Spleen (tissue), 13 donors: ENCODE measurements at places on chromosomes 12 and 14.

DNA sequence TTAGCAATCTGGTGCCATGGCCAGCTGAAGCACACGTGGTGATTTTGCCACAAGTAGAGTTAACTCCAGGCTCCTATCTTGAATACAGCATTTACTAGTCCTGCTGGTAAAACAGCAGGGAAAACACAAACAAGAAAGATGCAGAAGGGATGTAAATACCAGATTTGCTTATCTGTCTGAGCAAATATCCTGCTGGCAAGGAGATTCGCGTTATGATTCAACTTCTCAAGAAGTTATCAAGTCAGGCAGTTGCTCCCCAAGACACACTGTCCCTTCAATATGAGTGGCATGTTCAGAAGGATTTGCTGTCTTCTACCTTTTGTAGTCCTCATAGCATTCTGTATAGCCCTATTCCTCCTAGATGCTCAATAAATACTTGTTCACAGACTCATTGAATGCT lies 171.2 kb upstream of the EGLN3 start:
- DNase-seq: no peak
- H3K36me3 ChIP-seq: no peaks in the 10 kb centered on the region
- no peak overlapping the region for H3K4me3 ChIP-seq
- H3K27me3 ChIP-seq: no peaks in the 10 kb centered on the region
- H3K4me1 ChIP-seq: no peaks in the 10 kb centered on the region

DNA sequence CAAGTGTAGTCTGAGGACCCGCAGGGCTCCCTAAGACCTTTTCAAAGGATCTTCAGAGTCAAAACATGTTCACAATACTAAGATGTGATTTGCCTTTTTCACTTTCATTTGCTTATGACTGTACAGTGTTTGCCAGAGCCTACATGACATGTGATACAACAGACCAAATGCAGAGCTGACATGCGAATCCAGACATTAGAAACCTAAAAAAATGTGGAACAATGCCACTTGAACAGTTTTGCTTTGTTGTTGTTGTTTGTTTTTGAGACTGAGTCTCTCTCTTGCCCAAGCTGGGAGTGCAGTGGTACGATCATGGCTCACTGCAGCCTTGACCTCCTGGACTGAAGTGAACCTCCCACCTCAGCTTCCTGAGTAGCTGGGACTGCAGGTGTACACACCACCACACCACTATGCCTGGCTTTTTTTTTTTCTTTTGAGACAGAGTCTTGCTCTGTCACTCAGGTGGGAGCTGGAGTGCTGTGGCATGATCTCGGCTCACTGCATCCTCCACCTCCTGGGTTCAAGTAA lies 5.3 kb upstream of the RAB35 start:
- H3K27me3 ChIP-seq: no peaks in the 10 kb centered on the region
- no peak for DNase-seq
- H3K36me3 ChIP-seq: peaks cover 7% of the 10 kb centered on the region
- H3K4me3 ChIP-seq: no peak overlapping the region

DNA sequence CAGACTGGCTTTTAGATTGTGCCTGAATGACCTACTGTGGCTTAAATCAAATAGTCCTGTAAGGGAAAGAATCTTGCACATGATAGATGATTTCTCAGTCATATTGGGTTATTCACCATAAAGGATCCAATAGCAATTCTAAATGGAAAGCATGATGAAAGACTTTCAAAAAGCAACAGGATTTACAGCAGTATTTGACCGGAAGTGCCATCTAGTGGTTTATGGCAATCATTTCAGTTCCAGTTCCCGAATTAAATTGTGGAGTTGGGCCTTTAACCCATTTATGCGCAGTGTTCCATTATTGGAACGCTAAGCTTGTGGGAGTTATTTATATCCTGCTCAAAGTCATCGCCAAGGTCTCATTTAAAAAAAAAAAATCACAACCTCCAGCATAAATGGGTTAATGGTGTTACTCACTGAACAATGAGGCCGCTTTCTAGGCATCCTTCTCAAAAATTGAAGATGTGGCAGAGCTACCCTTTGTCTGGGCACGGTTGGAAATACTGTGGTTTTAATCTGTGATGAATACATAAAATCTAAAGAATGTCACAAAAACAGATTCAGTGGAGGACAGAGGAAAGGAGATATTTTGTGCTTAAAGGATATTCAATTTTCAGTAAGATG lies 60.8 kb upstream of the REP15 start:
- no peaks in the 10 kb centered on the region for H3K36me3 ChIP-seq
- H3K4me3 ChIP-seq: no peak overlapping the region
- no peaks in the 10 kb centered on the region for H3K4me1 ChIP-seq
- H3K27ac ChIP-seq: no peak overlapping the region
- no peaks in the 10 kb centered on the region for H3K27me3 ChIP-seq
- no peak for DNase-seq

GRCh38 chr12:120592121-120593049 lies 11.2 kb upstream of the POP5 start:
- H3K4me1 ChIP-seq: no peaks in the 10 kb centered on the region
- DNase-seq: no peak
- H3K27me3 ChIP-seq: peaks cover 4% of the 10 kb centered on the region
- no peak overlapping the region for H3K27ac ChIP-seq
- no peaks in the 10 kb centered on the region for H3K36me3 ChIP-seq

GRCh38 chr12:93819050-93819491 lies 141.9 kb downstream of the CRADD start:
- no peak overlapping the region for H3K4me3 ChIP-seq
- no peaks in the 10 kb centered on the region for H3K4me1 ChIP-seq
- no peaks in the 10 kb centered on the region for H3K36me3 ChIP-seq
- DNase-seq: no peak
- peak overlapping the region; percentile 41 for H3K27ac ChIP-seq

DNA sequence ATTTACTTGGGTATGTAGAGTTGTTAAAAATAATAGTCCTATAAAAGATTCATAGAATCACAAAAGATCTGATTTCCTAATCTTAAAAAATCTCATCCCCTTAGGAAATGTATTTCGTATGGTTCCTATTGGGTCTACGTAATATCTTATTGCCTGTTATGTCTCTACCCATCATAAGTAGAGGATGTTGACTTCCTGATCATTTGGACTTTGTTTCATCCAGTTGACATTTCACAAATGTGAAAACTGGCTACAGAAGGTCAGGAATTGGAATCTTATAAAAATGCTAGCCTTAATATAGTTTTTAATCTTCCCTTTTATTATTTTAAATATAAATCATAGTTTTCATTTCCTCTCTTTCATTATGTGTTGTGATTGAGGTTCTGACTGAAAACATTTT lies 45.2 kb downstream of the TDP1 start:
- H3K4me1 ChIP-seq: no peaks in the 10 kb centered on the region
- H3K36me3 ChIP-seq: peaks cover 32% of the 10 kb centered on the region
- no peak for DNase-seq
- no peak overlapping the region for H3K27ac ChIP-seq

- H3K27ac ChIP-seq: no peak overlapping the region
- H3K4me1 ChIP-seq: peaks cover 6% of the 10 kb centered on the region
- peak; percentile 56 for DNase-seq
- no peaks in the 10 kb centered on the region for H3K27me3 ChIP-seq
- no peaks in the 10 kb centered on the region for H3K36me3 ChIP-seq
- no peak overlapping the region for H3K4me3 ChIP-seq
Measured at GRCh38 chr14:104599446-104599845, 5.1 kb downstream of the TMEM179 start.

DNA sequence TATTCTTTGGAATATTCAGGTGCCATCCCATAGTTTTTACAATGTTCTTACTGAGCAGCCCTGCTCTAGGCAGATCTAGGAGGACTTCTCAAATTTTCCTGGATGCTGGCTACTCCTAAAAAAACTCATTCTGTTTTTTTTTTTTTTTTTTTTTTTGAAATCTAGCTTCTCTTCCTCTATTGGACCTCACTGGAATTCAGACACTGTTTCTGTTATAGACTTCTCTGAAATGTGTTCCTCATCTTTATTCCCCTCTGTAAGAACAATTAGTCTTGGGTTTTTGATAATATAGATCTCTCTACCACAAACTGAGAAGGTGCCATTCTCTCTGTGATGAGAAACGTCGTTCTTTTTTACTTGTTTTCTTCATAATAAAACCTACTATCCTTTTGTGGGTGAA lies 115.3 kb upstream of the CCND2 start:
- H3K27me3 ChIP-seq: no peaks in the 10 kb centered on the region
- no peak overlapping the region for H3K27ac ChIP-seq
- H3K4me1 ChIP-seq: peaks cover 5% of the 10 kb centered on the region
- no peaks in the 10 kb centered on the region for H3K36me3 ChIP-seq
- DNase-seq: no peak
- H3K4me3 ChIP-seq: no peak overlapping the region

GRCh38 chr14:92325835-92326234 lies 2.9 kb downstream of the SLC24A4 start:
- H3K27me3 ChIP-seq: peaks cover 44% of the 10 kb centered on the region
- H3K4me3 ChIP-seq: no peak overlapping the region
- H3K4me1 ChIP-seq: peaks cover 14% of the 10 kb centered on the region
- no peaks in the 10 kb centered on the region for H3K36me3 ChIP-seq
- H3K27ac ChIP-seq: no peak overlapping the region
- DNase-seq: no peak
